T-cell (primary cell): ENCODE measurements at places on chromosomes 1 and 21.

DNA sequence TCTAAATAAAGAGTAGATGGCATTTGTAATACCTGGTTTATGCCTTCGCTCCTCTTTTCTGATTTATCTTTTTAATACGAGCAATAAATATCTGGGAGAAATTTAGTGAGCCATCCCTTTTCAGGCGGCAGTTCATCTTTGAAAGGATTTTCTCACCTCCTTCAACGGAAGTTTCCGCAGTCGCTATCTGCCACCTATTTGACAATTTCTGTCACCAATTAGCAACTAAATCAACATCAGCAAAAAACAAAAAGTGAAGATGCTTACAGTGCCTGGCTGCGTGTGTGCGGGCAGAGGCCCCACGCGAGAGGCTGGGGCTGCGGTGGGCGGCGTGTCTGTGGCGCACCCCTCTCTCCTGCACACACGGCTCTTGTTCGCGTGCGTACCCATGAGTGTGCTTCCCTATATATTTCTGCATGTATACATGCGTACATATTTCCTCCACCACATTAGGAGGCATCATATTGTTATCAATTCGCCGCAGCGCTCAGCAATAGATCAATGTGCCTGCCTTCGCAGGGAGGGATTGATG lies 117.3 kb upstream of the BARHL2 start:
- no peak for DNase-seq

DNA sequence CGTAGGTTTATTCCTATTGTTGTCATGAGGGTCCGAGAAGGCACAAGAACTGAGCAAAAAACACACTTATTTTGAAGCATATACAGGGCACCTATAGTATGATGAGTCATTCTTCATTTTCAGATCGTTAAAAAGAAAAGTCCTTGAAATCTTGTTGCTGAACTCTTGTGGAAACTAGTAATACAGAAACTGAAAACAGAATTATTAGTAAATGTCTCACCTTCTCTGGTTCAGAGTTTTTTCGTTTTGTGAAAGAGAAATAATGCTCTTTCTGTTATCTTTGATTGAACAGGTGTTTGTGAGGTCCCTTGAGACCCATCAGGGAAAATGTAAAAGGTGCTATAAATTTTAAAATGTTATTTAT lies 102.0 kb upstream of the COA6 start:
- no peak for DNase-seq

DNA sequence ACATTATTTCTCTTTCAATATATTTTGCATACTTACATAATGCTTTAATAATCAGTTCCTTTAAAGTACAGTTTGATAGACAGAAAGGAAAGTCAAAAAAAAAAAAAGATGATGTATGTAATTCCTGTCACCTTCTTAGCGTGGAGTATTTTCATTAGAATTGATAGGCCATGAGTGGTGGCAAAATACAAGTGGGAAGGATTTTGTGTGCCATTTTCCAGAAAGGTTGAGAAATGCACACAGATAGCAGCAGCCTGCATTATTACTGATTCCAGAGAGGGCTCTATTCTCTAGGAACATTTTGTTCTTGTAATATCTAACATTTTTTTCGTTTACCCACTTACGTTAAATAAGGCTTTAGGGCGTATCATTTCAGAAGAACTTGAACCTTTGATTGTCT lies 475.6 kb downstream of the DSCAM start:
- DNase-seq: no peak

DNA sequence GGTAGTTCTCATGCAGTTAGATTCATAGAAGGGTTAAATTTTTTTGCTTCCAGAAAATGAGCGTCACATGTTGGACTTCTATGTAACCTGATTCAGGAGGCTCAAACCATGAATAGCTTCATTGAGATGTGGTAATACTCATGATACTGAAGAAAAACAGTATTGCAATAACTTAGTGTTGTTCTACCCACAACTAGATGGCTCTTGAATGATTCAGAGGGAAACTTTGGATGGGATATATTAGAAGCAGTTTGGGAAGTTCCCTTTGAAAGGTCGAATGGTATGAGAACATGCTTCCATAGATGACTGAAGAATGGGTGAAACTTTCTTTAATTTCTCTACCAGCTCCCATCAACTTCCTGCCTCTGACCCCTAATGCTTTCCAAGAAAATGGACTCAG lies 211.7 kb upstream of the PTGFR start:
- no peak for DNase-seq

GRCh38 chr1:53291574-53291973 lies 36.3 kb downstream of the LRP8 start:
- DNase-seq: no peak

DNA sequence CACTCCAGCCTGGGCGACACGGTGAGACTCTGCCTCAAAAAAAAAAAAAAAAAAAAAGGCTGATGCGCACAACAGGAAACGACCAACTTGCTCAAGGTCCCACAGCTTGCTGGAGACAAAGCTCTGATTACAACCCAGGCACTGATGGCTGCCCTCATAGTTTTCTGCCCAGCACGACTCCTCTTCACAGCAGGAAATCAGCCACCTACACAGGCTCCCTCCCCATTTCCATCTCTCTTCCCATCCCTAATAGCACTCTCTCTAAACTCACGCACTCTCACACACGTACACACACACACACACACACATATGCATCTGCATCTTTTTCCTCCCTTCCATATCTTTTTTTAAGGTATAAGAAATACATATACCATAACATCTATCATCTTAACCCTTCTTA lies 153.5 kb upstream of the SOD1 start:
- peak; percentile 9 for DNase-seq

GRCh38 chr1:214933375-214933774 lies 149.2 kb upstream of the KCNK2 start:
- no peak for DNase-seq

- DNase-seq: no peak
Observed at GRCh38 chr1:184437291-184437690, 50.5 kb downstream of the C1orf21 start.
